ENCODE measurements at places on chromosomes 2 and 18.

- DNase-seq, result peak; percentile 57
Measured at GRCh38 chr18:74290794-74291471, 830 bp downstream of the CYB5A start.

GRCh38 chr2:112198780-112199179 is 56.1 kb downstream of the ZC3H8 start:
- no peak for DNase-seq

- DNase-seq, result no peak
Measured at GRCh38 chr2:160581035-160581434, 87.4 kb upstream of the RBMS1 start.

DNA sequence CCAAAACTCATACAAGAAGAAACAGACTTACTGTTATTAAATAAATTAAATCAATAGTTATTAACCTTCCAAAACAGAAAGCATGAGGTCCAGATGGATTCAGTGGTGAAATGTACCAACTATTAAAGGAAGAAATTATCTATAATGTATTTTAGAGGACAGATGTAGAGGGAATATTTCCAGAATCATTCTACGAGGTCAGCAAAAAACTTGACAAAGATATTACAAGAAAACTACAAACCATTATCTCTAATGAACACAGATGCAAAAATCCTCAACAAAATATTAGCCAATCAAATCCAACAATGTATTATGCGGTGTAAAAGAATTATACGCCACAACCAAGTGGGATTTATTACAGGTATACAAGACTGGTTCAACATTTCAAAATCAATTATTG is 63.7 kb downstream of the ROCK2 start:
- DNase-seq, result no peak

GRCh38 chr2:111652038-111652437 is 232.0 kb downstream of the ANAPC1 start:
- no peak for DNase-seq

DNA sequence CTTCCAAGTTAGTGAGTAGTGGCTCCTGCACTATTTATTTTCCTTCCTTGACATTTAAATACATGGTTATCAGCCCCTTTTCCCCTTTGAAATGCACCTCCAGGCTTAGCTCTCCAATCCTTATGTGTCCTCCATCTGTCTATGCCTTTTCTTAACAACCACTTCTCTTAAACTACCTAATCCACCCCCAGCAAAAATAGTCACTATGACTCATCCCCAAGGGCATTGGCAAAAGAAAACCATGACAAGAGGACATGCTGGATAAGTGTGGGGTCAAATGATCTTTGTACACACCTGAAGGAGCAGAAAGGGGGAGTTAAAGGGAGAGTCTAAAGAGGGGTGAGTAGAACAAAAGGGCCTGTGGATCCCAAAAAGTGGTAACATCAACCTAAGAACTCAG is 127.2 kb downstream of the ANKRD44 start:
- DNase-seq, result no peak

GRCh38 chr2:168643979-168644378 is 158.5 kb upstream of the NOSTRIN start:
- no peak for DNase-seq

- no peak for DNase-seq
Measured at GRCh38 chr18:34281290-34281689, 56.6 kb upstream of the NOL4 start.

DNA sequence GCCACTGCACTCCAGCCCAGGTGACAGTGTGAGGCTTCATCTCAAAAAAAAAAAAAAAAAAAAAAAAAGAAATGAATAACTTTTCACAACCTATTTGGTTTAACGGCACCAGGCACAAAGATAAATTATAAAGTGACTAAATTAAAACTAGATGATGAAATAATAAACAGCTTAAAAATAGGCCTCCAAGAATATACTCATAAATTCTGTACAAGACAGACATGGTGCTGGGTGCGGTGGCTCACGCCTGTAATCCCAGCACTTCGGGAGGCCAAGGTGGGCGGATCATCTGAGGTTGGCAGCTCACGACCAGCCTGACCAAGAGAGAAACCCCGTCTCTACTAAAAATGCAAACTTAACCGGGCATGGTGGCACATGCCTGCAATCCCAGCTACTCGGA is 19.7 kb downstream of the USP34 start:
- no peak for DNase-seq

DNA sequence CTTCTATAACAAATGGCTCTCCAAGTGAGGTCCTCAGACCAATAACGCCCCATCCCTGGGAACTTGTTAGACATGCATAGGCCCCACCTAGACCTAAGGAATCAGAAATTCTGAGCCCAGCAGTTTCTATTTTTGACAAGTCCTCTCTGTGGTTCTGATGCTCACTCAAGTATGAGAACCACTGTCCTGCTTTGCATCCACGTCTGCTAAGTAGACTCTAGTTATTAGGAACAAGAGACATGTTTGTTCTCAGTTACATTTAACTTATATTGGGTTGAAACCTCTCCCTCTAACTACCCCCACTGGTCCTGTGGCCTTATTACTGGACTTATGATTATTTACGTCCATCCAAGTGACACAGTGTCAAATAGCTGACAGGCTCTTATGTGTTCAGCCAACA is 70.3 kb downstream of the TMEM17 start:
- DNase-seq, result no peak

- no peak for DNase-seq
Measured at GRCh38 chr2:210540471-210540870, 15.9 kb upstream of the CPS1 start.

- no peak for DNase-seq
Measured at GRCh38 chr18:75255094-75255493, 44.5 kb downstream of the TSHZ1 start.

GRCh38 chr2:239223310-239224198 is 177.3 kb downstream of the HDAC4 start:
- DNase-seq, result no peak

- DNase-seq, result no peak
Measured at GRCh38 chr2:85840091-85840490, 48.7 kb downstream of the ST3GAL5 start.

DNA sequence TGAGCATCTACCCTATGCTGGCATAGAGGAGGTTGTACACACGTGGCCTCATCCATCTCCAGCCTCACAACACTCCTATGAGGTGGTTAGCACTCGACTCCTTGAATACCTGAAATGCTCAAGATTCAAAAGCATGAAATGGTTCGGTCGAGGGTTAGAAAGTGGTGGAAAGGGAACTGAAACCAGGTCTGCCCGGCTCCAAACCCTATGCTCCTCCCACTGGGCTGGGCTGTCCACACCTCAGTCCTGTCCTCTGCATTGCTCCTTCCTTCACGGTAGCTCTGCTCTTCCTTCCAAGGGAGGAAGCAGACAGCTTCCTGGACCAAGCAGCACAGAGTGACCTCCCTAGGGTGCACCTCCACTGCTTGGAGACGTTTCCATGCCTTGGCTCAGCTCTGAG is 565.2 kb upstream of the ID2 start:
- DNase-seq, result no peak

DNA sequence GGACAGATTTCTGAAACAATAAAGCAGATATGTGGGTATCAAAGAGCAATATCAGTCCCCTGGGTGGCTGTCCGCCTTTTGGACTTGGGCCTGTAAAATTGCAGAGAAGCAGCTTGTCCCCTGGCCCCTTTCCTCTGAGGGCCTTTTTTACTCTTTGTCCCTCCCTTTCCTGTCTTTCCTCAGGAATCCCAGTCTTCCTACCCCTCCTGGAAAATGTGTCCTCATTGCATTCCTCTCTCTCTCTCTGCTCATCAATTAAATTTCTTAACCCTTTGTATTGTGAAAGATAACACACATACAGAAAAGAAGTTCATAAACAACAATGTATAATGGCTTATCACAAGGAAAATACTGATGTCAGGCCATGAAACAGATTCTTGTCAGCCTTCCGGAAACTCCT is 3.0 kb upstream of the GRB14 start:
- no peak for DNase-seq

- DNase-seq, result no peak
Measured at GRCh38 chr18:31686572-31686971, 2.2 kb upstream of the B4GALT6 start.

- DNase-seq, result no peak
Measured at GRCh38 chr2:228700638-228701037, 519.2 kb upstream of the SPHKAP start.

GRCh38 chr2:71157124-71157793 is 26.8 kb downstream of the MPHOSPH10 start:
- peak; percentile 66 for DNase-seq

GRCh38 chr2:72034353-72035095 is 113.1 kb downstream of the CYP26B1 start:
- DNase-seq, result no peak

- DNase-seq, result no peak
Measured at GRCh38 chr2:109525836-109526235, 87.9 kb downstream of the SEPTIN10 start.

DNA sequence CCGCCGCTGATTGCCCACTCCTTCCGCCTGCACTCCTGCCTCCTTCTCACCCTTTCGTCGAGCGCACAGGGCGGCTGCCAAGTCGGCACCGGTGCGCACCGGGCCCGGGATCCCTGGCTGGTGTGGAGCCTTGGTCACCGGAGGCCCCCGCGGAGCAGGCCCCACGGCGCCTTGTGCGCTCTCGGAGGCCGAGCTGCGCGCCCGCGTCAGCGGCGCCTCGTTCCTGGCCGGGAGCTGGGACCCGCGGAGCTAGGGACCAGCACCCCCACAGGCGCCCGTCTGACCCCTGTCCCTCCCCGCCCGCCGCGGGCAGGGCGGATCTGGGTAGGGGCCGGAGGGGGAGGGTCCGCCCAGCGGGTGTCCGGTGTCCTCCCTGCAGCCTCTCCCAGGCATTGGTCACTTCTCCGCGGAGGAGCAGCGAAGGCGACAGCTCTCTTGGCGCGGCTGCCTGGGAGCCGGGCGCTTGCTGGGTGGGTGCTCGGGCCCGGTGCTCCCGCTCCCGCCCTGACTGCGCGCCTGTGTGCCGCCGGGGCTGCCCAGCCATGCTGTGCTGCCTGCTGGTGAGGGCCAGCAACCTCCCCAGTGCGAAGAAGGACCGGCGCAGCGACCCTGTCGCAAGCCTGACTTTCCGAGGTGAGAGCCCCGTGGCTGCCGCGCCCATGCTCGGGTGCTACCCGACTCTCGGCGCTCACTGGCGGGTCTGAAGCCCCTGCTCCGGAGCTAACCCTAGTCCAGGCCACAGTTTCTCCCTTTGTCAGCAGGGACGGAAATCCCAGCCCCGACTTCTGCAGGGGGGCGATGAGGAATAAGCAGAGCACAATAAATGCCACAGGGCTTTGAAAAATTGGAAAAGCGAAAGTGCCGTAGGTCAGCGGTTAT is 13.2 kb downstream of the DYSF start:
- DNase-seq, result no peak

DNA sequence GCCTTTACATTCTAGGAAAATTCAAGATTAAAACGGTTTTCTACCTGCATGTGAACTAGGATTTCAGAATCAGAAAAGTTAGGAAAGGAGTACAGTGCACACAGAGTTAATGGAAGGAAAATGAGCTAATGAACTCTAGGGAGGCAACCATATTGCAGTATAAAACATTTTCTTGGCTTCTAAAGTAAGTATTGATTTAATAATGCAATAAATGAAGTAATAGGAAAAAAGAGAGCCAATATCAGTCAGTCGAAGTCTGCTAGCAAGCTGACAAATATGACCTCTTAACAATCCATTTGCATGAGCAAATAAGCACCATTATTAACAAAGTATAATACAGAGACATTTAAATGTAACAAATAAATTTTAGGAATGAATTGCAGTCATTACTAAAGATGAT is 80.2 kb upstream of the COL3A1 start:
- DNase-seq, result no peak

DNA sequence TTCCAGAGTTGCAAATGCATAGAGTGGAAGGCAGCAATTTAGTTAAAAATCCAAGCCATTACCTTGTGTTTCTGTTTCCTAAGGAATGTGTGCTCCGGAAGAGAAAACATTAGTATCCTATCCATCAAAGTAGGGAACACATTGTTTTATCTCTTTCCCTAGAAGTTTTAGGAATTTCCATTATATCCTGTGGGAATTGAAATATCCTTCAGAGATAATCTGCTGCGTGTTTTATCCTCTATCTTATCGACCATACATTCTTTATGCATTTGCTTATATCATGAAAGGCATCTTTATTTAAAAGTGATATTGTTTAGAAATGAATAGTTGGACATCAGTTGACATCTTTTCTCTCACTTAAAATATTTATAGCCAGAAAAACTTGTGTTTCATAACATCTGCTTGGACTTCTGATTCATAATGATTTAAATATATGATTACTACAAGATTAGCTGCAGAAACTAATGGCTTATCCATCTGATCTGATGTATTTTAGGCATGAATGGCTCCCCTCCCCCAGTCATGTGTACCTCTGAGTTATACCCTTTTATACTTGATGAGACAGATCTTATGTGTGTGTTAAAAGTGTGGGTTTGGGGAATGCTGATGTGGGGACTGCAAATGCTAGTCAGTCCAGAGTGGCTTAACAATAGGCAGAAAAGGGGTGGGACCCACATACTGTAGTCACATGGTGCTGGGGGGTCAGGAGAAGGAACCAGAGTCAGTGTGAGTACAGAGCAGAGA is 136.2 kb upstream of the ARHGAP28 start:
- no peak for DNase-seq

DNA sequence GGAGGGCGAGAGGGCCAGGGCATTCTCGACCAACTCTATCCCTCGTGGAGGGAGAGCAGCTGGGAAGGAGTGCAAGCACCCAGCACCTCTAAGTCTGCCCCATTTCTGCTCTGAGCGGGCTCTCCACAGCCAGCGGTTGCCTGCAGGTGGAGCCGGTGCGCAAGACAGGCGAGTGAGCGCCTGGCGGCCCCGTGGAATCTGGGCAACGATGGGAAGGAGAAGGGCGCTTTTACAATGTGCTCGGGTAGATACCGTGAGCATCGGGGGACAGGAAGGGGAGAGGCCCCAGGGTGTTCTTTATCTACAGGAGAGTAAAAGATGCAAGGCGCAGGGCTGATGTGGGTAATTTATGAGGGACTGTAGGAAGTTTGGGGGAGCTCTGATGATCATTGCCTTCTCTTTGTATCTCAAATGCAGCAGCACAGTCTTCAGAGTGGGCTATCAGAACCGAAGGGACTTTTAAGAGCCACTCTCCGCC is 867 bp upstream of the TTL start:
- peak; percentile 72 for DNase-seq

GRCh38 chr2:23772684-23773083 is 154.2 kb downstream of the ATAD2B start:
- no peak for DNase-seq

- DNase-seq, result no peak
Measured at GRCh38 chr2:175036582-175037018, 31.4 kb upstream of the CHN1 start.

DNA sequence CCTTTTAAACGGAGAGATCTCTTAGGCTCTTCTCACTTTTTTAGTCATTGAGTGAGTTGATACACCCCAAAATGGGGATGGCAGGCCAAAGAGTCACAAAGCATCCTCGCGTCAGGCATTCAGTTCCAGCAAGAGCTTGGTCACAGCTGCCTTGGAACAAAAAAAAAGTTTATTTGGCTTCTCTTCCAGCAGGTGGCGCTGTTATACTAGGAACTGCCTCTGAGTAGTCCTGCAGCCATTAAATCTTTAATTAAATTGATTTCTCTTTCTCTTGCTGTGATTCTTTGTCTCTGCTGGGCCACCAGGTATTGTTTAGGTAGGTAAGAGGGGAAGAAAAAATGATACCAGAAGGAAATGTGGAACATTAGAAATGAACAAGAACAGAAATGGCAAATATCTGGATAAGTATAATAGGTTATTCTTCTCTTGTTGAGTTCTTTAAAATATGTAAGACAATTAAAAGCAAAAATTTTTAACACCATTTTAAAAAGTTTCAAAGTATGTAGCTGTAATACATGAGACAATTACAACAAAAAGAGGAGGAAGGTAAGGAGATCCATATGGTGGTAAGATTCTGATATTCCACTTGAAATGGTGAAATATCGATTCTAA is 175.1 kb downstream of the GALNT1 start:
- DNase-seq, result peak; percentile 55
